ENCODE measurements at places on chromosomes 6 and 20.

DNA sequence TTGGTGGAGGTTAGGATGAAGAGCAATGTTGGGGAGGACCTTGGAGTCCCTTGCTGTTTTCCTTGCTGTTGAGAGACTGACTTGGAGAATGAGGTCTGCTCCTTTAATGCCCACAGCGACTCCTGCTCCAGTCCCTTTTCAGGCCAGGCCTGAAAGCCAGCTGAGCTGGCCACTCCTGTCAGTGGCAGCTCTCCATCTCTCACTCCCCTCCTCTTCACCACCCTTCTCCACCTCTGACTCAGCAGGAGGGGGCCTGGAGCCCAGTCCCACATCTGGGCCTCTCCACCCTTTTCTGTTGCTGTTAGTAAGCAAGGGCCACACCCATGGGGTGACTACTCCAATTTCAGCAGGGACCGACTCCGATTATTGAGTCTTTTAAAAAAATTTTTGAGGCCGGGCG, 2.2 kb downstream of the SNX21 start:
- DNase-seq, result no peak

- no peak for DNase-seq
Measured at GRCh38 chr20:19838468-19838867, 80.4 kb downstream of the RIN2 start.

- no peak for DNase-seq
Measured at GRCh38 chr6:24330137-24330732, 27.6 kb downstream of the DCDC2 start.

GRCh38 chr6:16511040-16511660, 250.1 kb downstream of the ATXN1 start:
- no peak for DNase-seq

DNA sequence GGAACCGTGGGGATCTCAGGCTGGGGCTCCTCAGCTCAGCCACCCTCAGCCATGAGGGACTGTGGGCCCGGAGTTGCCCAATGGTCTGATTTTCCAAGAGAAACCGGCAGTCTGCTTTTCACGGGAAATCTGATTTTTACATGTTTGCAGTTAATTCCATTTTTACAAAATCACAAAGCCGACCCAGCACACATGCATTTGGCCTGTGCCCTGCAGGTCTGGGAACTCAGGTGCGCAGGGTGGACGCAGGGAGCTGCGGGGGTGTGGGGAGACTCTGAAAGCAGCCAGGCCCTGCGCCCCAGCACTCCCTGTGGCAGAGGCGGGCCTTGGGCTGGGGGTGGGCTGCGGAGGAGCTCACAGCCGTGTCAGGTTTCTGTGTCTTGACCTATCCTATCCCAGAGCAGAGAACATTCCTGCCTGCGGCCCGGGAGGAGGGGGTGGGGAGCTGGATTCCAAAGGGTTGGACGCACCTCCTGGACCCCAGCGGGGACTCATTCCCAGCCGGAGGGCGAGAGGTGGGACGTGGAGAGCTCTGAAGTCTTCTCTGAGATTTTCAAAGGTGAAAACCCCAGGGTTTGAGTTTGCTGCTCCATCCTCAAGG, 60.6 kb downstream of the ADNP start:
- DNase-seq, result no peak

Data from GDM1 (cell line).